ENCODE measurements at places on chromosomes 2 and 18. TPM values are rescaled to one million over a fixed set of nuclear protein-coding genes. Genes with fewer than 3 reads are reported as not detected.
A peak's percentile ranks its signal among the peaks of the same experiment; 100 is the strongest.

- peak overlapping the region; percentile 27 for H3K27ac ChIP-seq
- no peak overlapping the region for H3K4me3 ChIP-seq
- no peak for DNase-seq
- peaks cover 48% of the 10 kb centered on the region for H3K4me1 ChIP-seq
- peaks cover 79% of the 10 kb centered on the region for H3K36me3 ChIP-seq
These were observed 33.9 kb downstream of the STAT1 start for GRCh38 chr2:190979906-190980629.

DNA sequence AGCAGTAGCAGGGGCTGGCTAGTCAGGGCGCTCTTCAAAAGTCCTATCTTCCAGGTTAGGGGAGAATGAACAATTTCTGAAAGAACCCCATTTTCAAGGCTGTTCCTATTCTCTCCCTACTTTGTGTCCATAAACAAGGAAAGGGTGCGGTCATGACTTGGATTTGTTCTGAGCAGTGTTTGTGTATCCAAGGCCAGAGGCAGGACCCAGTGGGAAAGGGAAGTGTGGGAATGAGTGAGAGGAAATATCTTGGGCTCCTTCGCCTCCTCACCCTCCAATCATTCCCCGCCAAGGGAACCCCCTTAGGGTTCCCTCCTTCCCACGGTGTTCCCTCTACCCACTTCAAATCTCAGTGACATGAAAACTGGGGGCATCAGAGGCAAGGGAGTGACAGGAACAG, 25.5 kb upstream of the SPTBN1 start:
- H3K36me3 ChIP-seq = peaks cover 3% of the 10 kb centered on the region
- no peak overlapping the region for H3K27ac ChIP-seq
- peaks cover 4% of the 10 kb centered on the region for H3K27me3 ChIP-seq
- no peak overlapping the region for H3K4me3 ChIP-seq
- H3K4me1 ChIP-seq = peaks cover 9% of the 10 kb centered on the region
- no peak for DNase-seq

DNA sequence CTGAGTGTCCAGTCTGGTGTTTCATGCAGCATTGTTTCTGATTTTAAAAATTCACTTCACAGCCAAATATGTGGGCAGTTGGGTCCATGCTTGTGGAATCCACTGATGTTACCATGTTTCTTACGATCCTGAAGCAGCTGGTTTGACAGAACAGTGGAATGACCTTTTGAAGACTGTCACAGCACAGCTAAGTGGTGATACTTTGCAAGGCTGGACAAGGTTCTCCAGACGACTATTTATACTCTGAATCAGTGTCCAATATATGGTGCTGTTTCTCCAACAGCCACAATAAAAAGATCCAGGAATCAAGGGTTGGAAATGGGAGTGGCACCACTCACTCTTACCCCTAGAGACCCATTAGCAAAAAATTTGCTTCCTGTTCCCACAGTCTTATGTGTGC, 577.4 kb upstream of the RAB6C start:
- no peaks in the 10 kb centered on the region for H3K4me1 ChIP-seq
- no peak for DNase-seq
- no peaks in the 10 kb centered on the region for H3K36me3 ChIP-seq
- no peak overlapping the region for H3K27ac ChIP-seq
- no peak overlapping the region for H3K4me3 ChIP-seq
- no peaks in the 10 kb centered on the region for H3K27me3 ChIP-seq

- H3K27ac ChIP-seq = no peak overlapping the region
- no peak for DNase-seq
- H3K27me3 ChIP-seq = no peaks in the 10 kb centered on the region
- H3K4me1 ChIP-seq = peaks cover 11% of the 10 kb centered on the region
These were observed 65.4 kb upstream of the NABP1 start for GRCh38 chr2:191612496-191612895.

Gene ABCB11
- 0.28 TPM for total RNA-seq

DNA sequence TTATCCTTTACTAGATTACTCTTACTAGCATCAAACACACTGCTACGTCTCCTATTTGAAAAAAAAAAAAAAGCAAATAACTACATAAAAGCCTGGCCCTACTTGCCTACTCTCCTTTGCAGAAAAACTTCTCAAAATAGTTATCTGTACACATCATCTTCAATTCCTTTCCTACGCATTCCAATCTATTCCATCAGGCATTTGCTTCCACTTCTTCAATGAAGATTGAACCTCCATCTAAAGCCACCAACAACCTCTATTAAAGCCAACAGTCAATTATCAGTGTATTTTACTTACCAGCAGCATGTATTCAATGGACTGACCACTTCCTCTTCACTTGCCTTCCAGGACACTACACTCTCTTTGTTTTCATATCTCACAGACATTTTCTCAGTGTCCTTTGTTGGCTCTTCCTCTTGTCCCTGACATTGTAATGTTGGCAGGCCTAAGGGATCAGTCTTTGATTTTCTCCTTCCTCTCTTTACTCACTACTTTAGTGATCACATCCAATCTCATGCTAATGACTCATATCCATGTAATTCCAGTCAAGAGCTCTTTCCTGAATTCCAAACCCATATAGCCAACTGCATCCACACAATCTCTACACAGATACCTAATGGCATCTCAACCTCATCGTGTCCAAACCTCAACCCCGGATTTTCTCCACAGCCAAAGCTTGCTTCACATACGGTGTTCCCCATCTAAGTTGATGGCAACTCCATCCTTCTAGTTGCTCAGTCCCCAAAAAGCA, 131.3 kb downstream of the CCDC148 start:
- H3K27ac ChIP-seq = no peak overlapping the region
- no peak overlapping the region for H3K4me3 ChIP-seq
- no peaks in the 10 kb centered on the region for H3K4me1 ChIP-seq
- no peaks in the 10 kb centered on the region for H3K36me3 ChIP-seq
- H3K27me3 ChIP-seq = peaks cover 3% of the 10 kb centered on the region

GRCh38 chr18:45059695-45060094, 379.0 kb downstream of the SETBP1 start:
- no peak overlapping the region for H3K27ac ChIP-seq
- peaks cover 3% of the 10 kb centered on the region for H3K27me3 ChIP-seq
- no peaks in the 10 kb centered on the region for H3K36me3 ChIP-seq
- no peak for DNase-seq

DNA sequence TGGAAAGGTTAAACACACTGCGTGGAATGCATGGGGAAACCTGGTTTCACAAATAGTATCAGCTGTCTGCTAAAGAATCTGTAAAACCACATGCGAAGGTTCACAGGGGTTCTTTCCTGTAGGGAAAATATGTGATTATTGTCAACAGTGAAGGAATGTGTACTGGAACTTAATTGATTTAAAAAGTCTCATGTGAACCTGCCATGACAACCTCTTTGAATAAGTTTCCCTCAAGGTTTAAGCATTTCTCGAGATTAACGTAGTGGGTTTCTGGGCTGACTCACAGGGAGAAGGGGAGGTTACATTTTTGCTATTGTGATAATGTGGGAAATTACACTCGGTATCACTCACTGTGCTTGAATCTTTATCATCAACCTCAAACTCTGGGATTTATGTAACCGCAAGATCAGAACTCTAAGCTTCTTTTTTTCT, 28.2 kb upstream of the IL1R1 start:
- no peak for DNase-seq
- H3K27ac ChIP-seq = no peak overlapping the region
- no peaks in the 10 kb centered on the region for H3K36me3 ChIP-seq

DNA sequence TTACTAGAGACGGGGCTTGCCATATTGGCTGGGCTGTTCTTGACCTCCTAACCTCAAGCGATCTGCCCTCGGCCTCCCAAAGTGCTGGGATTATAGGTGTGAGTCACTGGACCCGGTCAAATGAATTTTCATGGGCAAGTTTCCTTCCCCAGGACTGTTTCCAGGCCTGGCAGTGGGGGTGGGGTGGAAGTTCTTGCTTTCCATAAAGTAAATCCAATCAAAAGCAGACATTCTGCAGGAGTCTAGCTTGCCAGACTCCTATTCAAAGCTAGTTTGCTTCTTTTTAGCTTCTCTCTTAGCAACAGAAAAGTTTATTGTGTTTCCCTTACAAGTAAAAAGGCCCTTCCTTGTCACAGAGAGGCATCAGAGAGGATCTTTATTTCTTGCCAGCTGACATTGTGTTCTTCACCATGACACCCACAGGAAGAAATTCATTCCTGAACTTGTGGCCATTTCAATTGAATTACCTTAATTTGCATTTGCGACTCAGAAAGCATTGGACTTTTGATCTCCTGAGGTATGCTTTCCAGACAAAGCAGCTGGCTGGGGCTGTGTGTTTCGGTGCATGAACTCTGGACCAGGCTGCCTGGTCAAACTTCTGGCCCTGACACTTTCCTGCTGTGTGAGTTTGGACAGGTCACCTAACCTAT, 37.9 kb downstream of the LYPD1 start:
- peaks cover 2% of the 10 kb centered on the region for H3K4me1 ChIP-seq
- no peaks in the 10 kb centered on the region for H3K36me3 ChIP-seq
- no peaks in the 10 kb centered on the region for H3K27me3 ChIP-seq
- no peak for DNase-seq
- no peak overlapping the region for H3K4me3 ChIP-seq

DNA sequence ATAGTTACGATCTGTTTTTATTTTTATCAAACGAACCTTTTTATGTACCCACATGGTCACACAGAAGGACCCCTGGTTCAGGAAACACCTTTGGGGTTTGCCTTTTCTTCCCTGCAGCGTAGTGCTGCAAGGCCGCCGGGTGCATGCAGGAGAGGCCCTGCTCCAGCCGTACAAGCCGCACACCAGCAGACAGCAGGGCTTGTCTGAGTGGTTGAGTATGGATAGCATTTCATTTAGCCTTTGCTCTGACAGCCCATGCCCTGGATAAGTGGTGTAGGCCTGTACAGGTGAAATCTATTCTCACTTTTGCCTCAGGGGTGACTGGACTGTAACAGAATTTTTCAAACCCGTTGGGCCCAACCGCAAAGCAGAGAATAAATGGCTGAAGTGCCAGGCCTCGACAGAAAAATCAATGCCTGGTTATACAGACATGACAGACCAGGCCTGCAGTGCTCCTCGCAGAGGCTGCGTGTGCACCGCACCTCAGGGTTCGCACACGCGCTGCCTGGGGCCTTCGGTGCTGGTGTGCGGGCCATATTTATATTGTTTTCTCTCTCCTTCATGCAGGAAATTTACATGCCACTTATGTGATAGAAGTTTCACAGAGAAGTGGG, 279.1 kb downstream of the ZNF407 start:
- H3K36me3 ChIP-seq = peaks cover 6% of the 10 kb centered on the region
- no peaks in the 10 kb centered on the region for H3K4me1 ChIP-seq
- DNase-seq = no peak

Gene SP5
- total RNA-seq = not detected

Gene ANKRD30BL
- total RNA-seq = 0.20 TPM

Gene GPR55
- 18.8 TPM for total RNA-seq
